Epithelial cell of proximal tubule (primary cell): ENCODE measurements at places on chromosomes 12 and 14.

- DNase-seq, result no peak
These were observed 124.0 kb downstream of the DYRK2 start for GRCh38 chr12:67772267-67773169.

GRCh38 chr12:66964629-66965028, 285.8 kb upstream of the GRIP1 start:
- no peak for DNase-seq

GRCh38 chr12:66984962-66985361, 284.2 kb upstream of the CAND1 start:
- no peak for DNase-seq

DNA sequence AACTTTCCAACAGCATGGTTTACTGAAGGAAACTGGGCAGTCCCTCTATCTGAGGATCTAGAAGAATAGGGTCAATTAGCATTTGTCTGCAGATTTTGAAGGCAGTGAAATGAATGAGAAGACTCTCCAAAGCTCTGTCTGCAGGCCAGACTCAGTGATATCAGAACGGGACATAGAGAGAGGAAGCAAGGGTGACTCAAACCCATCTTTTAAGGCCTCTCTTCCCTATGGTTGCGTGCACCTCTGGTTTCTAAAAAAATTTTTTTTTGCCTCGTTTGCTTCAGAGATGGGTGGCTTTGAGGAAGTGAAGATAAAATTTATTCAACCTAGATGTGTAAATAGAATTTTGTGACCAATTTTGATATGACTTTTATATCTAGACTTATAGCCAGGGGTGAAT, 71.9 kb upstream of the HOXC13 start:
- DNase-seq, result no peak

- no peak for DNase-seq
These were observed 84.3 kb upstream of the NCOR2 start for GRCh38 chr12:124651516-124652273.

- no peak for DNase-seq
These were observed 507 bp upstream of the FKBP4 start for GRCh38 chr12:2794191-2794735.

DNA sequence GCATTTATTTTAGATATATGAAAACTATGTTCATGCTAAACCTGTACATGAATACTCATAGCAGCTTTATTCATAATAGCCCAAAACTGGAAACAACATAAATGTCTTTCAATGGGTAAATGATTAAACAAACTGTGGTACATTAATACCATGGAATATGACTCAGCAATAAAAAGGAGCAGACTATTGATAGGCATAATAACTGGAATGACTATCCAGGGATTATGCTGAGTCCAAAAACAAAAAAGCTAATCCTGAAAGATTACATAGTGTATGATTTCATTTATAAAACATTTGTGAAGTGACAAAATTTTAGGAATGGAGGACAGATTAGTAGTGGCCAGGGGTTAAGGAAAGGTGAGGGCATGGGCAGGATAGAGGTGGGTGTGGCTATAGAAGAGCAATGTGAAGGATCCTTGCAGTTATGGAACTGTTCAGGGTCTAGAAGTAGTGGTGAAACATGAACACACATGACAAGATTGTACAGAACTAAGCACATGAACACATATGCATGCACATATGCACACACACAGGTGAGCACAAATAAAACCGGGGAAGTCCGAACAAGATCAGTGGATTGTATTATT, 61.1 kb upstream of the CDKN3 start:
- no peak for DNase-seq

- no peak for DNase-seq
These were observed at the start of gene HOXC4 for GRCh38 chr12:54053751-54054741. HOXC4 (plus strand) TSS chr12:54053835; CDS start chr12:54053923, 88 bp downstream.

DNA sequence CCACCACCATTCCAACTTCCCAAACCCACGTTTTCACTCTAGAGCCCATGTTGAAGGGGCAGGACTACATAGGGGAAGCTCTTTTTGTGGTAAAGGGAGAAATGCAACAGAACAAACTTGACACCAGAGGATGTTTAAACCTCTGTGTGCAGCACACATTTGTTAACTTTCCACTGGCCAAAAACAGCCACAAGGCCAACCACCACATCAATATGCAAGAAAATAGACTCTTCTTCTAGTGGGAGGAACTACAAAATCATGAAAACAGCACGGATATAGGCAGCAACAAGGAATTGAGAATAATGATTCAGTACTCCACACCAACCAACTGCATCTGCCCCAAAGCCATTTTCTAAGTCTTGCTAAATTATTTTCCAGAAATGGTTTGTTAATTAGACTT, 66.3 kb upstream of the CEP83 start:
- no peak for DNase-seq

DNA sequence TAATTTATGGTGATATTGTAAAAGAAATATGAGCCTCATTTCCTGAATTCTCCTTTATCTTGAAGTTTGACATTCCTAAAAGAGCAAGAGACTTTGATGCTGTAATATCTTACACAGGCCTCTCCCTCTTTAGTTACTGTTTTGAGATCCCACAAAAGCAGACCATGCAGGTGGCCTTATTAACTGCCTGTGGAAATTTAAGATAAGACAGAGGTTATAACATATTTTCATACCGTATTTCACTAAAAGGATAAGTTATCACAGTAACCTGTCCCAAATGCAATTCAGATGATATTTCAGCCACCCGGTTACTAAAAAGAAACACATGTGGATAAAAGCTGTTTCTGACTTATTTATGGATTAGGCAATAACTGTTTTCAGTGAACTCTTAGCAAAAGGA, 150.1 kb downstream of the NAV3 start:
- no peak for DNase-seq

- no peak for DNase-seq
These were observed 15.6 kb downstream of the BAG5 start for GRCh38 chr14:103546652-103547454.

DNA sequence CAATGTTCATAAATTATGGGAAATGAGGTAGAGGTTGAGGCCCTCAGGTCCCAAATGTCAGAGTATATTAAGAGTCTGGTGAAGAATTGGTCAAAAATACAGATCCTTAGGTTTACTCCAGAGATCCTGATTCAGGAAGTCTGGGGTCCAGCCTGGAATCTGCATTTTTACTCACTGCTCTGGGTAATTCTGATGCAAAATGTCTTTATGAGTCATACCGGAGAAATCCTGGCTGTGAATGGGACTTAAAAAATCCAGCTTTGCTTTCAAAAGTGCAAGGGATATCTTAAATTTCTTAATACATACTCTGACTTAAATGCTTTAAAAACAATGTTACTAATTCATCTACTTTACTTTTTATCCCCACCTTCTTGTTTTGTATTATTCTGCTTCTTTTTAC, 74.5 kb downstream of the FERMT2 start:
- no peak for DNase-seq

DNA sequence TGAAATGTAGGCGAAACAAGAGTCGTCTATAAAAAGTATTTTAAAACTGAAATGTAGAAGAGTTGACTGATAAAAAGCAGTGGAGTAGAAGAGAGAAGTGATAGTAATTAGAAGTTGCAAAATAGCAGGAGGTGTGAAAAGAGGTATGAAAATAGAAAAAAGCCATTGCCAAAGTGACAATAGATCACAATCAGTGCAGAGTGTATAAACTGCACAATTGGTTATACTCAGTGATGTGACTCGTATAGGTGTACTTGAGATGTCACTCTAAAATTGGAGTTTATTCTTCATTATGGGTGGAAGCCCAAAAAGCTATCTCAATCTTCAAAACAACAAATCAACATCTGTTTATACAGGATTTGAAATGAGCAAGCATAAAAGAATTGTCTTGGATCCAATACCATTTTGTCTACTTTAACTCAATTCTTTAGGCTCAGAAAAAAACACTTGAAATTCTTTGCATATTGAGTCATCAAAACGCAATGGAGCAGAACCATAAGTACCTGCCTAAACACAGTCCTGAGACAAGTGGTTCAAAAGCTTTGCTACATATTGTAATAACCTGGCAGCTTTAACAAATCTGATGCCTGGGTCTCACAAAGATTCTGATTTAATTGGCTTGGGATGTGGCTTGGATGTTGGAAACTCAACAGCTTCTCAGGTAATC, 8.8 kb downstream of the IKBIP start:
- DNase-seq, result peak; percentile 79

DNA sequence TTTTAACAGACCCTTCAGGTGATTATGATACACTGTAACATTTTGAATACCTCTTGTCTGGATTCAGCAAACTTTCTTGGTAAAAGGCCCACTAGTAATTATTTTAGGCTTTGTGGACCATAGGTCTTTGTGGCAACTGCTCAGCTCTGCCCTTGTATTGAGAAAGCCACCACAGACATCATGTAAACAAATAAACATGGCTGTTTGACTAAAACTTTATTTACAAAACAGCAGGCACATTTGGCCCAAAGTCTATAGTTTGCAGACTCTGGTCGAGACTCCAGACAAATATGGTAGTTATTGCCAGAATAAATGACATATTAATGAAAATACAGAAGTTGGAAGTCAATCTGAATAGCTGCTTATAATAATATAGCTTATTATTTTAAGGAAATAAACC, 18.2 kb downstream of the NAA30 start:
- DNase-seq, result no peak

- DNase-seq, result no peak
These were observed 378.9 kb downstream of the TMTC2 start for GRCh38 chr12:83065562-83065961.

- DNase-seq, result no peak
These were observed 31.6 kb upstream of the FRS2 start for GRCh38 chr12:69438539-69438938.

- no peak for DNase-seq
These were observed 108.5 kb downstream of the PHLDA1 start for GRCh38 chr12:75922944-75923642.

DNA sequence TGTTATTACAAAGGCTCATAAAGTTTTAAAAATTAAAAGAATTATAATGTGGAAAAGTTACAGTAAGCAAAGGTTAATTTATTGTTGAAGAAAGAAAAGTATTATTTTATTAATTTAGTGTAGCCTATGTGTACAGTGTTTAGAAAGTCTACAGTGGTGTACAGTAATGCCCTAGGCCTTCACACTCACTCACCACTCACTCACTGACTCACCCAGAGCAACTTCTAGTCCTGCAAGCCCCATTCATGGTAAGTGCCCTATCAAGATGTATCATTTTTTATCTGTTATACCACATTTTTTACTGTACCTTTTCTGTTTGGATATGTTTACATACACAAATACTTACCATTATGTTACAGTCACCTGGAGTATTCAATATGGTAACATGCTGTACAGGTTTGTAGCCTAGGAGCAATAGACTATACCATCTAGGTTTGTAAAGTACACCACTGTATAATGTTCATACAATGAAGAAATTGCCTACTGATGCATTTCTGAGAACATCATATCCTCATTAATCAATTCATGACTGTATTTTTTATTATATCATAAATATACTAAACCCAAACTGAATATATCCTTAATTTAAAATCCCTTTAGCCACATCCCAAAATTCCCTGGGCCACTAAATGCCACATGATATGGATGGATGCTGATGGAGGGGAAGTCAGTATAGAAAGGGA, 43.6 kb upstream of the NID2 start:
- no peak for DNase-seq

GRCh38 chr12:18165422-18165871, 75.5 kb upstream of the RERGL start:
- peak; percentile 60 for DNase-seq

- no peak for DNase-seq
These were observed 8.6 kb downstream of the NANOG start for GRCh38 chr12:7797698-7798398.

- no peak for DNase-seq
These were observed 46.7 kb downstream of the YEATS4 start for GRCh38 chr12:69406217-69406616.

- no peak for DNase-seq
These were observed 69.2 kb upstream of the MED13L start for GRCh38 chr12:116346741-116347140.

DNA sequence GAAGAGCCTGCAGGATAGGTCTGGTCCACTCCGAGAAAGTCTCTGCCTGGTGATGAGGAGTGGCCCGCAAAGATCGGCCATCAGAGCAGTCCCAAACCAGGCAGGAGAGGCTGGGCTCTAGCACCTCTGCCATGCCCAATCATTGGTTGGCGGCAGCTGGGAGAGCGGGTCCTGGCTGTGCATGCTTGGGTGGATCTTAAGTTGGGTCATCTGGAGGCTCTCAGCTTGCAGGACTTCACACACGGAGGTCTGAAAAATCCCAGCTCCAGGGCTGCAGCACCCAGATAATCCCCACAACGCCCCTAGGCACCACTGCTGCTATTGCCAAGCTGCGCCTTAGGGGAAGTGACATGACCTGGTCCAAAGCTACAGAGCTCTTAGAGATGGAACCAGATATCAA, 766.7 kb upstream of the TBX3 start:
- no peak for DNase-seq

- peak; percentile 98 for DNase-seq
These were observed 138.4 kb upstream of the PARP11 start for GRCh38 chr12:4011597-4011996.
